Heart right ventricle (tissue), 16 donors: ENCODE measurements at places on chromosomes 13 and 19.
A peak's percentile ranks its signal among the peaks of the same experiment; 100 is the strongest.

GRCh38 chr13:102028206-102028605, 373.6 kb downstream of the FGF14 start:
- no peak for DNase-seq

DNA sequence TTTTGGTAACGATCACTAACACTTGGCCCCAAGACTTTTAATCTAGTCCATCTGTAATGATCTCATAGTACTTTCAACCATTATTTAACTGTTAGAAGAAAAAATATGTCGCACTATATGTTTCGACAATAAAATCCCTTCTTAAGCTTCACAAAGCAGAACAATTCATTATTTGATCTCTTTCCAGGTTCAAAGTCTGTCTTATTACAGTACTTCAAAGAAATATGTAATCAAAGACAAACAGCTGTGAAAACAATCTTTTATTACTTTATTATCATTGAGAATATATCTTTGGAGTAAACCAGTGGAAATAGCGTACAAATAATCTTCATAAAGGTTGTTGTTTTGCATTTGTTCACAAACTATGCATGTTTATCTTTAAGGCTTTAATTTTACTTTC, 93.5 kb downstream of the DACH1 start:
- DNase-seq = no peak

GRCh38 chr13:25923217-25924085, 128.4 kb downstream of the SHISA2 start:
- no peak for DNase-seq

DNA sequence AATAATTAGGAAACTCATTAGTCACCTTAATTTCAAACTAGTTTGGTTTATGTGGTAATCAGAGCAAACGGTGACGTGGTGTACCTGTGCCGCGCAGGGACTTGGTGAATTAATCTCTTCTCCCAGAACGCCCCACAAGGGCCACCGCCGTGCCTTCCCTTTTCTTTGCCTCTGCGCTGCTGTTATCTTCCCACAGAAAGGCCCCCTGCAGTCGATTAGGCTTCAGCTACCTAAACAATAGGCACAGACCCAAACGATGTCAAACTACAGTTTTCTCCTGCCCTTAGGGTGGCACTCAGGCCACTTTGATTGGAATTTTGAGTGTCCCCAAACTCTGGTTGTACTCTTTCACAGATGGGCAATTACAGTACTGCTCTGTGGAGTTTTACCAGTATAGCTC, 115.5 kb downstream of the GGACT start:
- DNase-seq = no peak

DNA sequence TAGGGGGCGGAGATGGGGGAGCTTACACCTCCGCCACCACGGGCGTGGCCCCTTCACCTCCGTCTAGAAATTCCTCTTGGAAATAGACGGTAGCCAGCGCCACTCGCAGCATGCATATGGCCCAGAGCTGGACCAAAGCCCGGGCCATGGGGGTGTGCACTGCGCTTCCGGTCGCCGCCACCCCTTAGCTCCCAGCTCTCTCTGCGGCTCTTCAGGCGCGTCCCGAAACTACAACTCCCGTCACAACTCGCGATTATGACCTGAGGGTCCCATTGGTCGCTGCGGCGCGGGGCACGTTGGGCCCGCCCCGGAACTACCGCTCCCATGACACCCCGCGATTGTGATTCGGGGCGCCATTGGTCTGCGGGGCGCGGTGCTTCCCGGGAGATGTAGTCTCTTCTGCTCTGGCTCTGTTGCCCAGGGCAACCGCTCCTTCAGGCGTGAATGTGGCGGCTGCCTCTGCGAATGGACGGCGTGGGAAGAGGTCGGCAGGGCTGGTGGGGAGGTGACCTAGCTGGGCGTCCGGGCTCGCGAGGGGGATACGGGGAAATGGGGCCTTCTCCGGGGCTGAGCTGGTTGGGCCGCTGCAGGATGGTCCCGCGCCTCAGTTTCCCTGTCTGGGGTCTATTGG, at the start of the genes C19orf44 and CALR3:
C19orf44 (plus strand) TSS at position 413 of the 631 bp plus-strand sequence. CDS start 4,399 bp downstream, outside the sequence.
CALR3 (minus strand) TSS at position 186 of the 631 bp plus-strand sequence; CDS start at position 148, 38 bp downstream.
- DNase-seq = peak; percentile 99

DNA sequence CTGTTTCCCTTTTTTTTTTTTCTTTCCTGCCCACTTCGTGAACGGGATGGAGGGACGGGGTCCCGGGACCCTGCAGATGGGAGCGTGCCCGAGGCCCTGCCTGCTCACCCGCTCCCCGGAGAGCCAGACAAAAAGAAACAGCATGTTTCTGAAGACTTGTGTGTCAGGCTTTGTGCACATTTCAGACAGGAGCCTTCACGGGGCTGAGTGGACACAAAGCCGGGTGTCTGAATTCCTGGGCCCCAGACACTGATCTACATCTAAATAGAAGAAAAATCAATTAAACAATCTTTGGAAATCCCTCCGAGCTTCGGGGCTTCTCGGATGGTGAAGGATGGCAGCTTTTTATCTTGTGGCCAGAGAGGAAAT, 4.2 kb downstream of the PGPEP1 start:
- no peak for DNase-seq

GRCh38 chr19:33039815-33040214, 24.9 kb downstream of the RHPN2 start:
- DNase-seq = no peak

GRCh38 chr19:1252221-1252820, 3.9 kb downstream of the MIDN start:
- DNase-seq = peak; percentile 91

DNA sequence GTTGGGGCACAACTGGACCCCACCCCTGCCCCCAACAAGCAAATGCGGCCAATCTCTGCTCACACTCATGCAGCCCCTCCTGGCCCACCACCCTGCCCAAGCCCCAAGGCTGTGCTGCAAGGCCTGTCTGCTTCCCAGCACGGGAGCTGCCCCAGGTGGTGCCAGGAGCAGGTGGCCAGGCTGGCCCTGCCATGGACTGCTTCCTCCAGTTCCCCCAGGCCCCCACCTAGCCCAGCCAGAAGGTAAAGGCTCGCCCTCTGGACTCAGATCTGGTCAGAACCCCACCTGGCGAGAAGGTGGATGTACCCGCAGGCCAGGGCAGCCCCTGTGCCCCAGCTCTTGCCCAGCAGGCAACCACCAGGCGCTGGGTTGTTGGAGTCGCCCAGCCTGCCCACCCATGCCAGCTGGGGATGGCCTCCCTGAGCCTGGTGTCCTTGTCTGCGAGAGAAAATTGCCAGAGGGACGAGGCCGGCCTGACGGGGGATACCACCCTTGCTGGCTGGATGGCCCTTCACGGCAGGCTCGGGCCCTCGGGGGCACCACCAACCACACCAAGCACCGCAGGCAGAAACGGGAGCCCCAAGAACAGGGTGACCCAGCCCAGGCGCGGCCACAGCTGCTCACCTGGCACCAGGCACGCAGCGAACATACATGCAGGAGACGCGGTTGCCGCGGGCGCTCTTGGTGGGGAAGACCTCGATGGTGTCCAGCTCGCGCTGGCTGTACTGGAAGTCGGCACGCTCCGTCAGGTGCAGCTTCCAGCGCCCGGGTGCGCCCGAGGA, 4.5 kb downstream of the ABHD17A start:
- DNase-seq = no peak

- DNase-seq = no peak
These were observed 35.6 kb downstream of the COL4A1 start for GRCh38 chr13:110271313-110271712.

DNA sequence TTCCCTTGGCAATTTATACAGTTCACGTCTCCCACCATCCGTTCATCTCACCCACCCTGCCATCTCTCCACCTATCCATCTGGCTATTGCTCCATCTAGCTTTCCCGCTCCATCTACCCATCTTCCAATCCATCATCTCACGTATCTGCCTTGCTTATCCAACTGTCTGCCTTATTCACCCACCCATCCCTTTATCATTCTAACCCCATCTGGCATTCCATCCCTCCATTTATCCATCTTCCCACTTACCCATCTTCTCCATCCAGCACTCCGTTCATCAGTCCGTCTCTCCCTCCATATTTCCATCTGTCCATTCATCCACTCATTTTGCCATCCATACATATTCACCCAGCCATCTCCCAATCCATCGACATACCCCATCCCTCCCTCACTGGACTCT, 10.0 kb downstream of the RPS16 start:
- no peak for DNase-seq

DNA sequence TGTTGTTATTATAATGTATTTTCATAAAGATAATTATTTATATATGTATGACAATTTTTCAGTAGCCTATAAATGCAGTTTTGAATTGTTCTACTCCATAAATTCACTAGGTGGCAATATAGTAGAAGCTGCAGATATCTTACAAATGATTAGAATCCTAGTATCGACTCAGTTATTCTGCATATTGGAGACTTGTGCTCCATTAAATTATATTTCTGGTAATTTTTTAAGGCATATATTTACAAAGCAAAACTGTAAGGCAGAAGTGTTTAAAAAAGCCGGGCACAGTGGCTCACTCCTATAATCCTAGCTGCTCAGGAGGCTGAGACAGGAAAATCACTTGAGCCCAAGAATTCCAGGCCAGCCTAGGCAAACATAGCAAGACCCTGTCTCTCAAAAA, 58.7 kb downstream of the DPY19L3 start:
- DNase-seq = no peak

DNA sequence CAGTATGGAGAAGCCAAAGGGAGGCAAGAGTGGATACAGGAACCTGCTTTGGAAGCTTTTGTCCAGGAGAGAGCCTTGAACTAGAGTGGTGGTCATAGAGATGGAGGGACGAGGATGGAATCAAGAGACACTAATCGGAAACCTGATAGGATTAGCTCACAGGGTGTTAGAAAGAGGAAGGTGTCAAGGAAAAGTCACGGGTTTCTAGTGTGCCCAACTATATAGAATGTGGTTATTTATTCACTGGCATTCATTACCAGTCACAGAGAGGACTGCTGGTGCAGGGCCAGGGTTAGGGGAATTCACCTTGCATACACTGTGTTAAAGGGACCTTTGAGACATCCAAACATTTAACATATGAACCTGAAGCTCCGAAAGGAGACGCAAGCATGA, 43.4 kb upstream of the URAD start:
- DNase-seq = no peak

- peak; percentile 66 for DNase-seq
These were observed 22.6 kb downstream of the KLHL26 start for GRCh38 chr19:18659281-18660050.

GRCh38 chr13:71661921-71662320, 205.1 kb downstream of the DACH1 start:
- DNase-seq = no peak

DNA sequence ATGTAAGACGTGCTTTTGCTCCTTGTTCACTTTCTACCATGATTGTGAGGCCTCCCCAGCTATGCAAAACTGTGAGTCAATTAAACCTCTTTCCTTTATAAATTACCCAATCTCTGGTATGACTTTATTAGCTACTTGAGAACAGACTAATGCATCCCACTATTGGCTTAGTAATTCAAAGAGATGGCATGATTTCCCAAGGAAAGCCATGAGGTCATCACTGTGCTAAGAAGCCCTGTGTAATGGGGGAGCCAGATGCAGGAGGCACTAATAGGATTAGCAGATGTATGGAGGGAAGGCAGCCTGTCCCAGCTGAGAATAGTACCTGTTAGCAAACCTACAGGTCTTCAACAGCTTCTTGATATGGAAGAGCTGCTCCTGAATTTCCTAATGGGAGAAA, 38.1 kb downstream of the RUBCNL start:
- no peak for DNase-seq

GRCh38 chr13:34263681-34264080, 445.7 kb downstream of the RFC3 start:
- DNase-seq = no peak

GRCh38 chr19:55617426-55617825, 6.9 kb downstream of the ZNF784 start:
- no peak for DNase-seq

GRCh38 chr13:107422421-107422820, 792.9 kb downstream of the LIG4 start:
- no peak for DNase-seq

- no peak for DNase-seq
These were observed 6.9 kb downstream of the PPP1R15A start for GRCh38 chr19:48879025-48879637.

DNA sequence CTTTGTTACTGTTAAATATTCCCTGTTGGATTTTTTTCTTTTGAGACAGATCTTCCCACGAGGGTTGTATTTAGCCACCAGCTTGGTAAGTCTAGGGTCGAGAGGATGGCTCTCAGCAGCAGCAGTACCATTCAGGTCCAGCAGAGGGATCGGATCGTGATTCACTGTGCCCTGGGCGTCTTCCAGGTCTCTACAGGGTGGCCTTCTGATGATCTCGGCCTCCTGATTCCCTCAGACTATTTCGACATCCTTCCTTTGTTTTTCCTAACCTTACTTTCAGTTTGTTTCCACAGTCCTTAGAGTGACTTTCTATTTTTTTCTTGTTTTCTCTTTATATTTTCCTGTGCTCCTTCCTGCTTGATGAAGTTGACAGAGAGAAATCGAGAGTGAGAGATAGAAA, 1436.9 kb downstream of the UQCRFS1 start:
- no peak for DNase-seq

GRCh38 chr19:52070496-52070895, 21.9 kb upstream of the ZNF432 start:
- DNase-seq = no peak

DNA sequence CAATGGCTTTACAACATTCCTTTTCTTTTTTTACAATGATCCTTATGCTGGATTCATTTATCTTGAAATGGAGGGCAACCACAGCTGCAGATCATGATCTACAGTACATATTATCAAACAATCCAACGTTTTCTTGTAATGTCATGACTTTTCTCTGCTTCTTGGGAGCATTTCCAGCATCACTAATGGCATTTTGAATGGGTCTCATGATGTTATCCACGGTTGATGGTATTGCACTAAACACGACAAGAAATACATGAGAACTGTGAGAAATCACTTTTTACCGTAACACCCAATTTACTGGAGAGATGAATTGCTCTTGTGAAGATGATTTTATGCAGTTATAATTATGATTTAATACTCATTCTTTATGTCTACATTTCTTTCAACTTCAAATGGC, 16.2 kb upstream of the ACOD1 start:
- no peak for DNase-seq

DNA sequence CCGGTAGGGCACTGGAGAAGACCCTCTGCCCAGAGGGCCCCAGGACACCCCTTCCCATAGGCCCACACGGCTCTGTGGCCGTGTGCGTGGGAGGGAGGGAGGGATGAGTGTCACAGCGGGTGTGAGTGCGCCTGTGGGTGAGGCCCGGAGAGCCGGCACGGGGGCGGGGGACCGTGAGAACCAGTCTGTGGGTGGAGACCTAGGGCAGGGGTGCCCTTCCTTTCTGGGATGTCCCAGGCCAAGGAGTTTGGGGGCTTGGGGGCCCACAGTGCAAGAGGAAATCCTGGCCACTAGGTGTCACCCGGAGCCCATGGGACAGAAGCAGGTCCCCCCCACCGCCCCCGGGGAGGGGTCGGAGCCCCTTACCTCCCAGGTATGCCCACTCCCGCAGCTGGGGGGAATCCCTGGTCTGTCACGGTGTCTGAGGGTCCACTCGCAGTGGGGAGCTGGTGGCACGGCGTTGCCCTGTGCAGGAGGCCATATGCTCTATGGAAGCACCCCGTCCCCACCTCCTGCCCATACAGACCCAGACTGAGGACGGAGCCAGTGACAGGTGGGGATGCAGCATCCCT, 16.0 kb upstream of the SLC7A10 start:
- DNase-seq = peak; percentile 29

DNA sequence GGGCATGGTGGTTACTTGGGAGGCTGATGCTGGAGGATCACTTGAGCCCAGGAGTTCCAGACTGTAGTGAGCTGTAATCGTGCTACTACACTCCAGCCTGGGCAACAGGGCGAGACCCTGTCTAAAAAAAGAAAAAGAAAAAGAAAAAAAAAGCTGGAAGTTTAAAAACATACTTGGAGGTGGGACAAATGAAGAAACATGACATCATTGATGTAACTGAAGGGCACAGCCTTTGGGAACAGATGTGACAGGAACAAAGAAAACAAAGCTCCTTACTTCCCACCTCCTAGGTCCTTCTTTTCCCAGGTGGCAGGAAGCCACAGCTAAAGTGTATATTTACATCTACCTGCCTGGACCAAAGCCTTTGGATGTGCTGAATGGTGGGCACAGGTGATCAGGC, 1.9 kb downstream of the PEX11G start:
- DNase-seq = no peak
